Cerebellar nuclear complex (tissue), 1 donor: ENCODE measurements at places on chromosomes 16 and 17.

GRCh38 chr17:75442168-75443103, 14.0 kb upstream of the TMEM94 start:
- DNase-seq: no peak

GRCh38 chr16:73739049-73739769, 557.4 kb upstream of the PSMD7 start:
- no peak for DNase-seq

GRCh38 chr16:66751053-66751302, 431 bp downstream of the DYNC1LI2 start:
- no peak for DNase-seq

DNA sequence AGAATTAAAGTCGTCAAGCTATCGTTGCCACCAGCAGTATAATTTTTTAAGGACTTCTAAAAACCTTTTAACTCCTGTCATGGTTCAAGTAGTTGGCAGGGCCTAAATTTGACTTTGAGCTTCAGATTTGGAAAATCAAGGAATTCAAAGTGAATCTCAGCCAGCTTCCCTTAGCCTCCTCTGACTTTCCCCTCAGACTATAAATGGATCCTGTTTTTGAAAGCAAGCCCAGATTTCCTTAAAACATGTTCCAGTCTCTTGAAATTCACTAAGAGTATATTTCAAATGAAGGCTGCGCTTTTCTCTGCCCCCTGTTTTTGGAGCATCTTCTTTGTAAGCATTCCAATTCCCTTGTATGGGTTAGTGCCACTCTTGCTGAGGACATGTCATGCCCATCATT, 101.8 kb upstream of the CDH8 start:
- DNase-seq: no peak

GRCh38 chr16:66523861-66524354, 26.0 kb downstream of the TK2 start:
- DNase-seq: no peak

GRCh38 chr17:48882272-48882671, 10.3 kb upstream of the ATP5MC1 start:
- no peak for DNase-seq

GRCh38 chr16:26391833-26392232, 674.9 kb upstream of the C16orf82 start:
- no peak for DNase-seq

- no peak for DNase-seq
These were observed 579.7 kb downstream of the CDH13 start for GRCh38 chr16:83206426-83206825.

- no peak for DNase-seq
These were observed 939 bp downstream of the BCL6B start for GRCh38 chr17:7023576-7024401.

DNA sequence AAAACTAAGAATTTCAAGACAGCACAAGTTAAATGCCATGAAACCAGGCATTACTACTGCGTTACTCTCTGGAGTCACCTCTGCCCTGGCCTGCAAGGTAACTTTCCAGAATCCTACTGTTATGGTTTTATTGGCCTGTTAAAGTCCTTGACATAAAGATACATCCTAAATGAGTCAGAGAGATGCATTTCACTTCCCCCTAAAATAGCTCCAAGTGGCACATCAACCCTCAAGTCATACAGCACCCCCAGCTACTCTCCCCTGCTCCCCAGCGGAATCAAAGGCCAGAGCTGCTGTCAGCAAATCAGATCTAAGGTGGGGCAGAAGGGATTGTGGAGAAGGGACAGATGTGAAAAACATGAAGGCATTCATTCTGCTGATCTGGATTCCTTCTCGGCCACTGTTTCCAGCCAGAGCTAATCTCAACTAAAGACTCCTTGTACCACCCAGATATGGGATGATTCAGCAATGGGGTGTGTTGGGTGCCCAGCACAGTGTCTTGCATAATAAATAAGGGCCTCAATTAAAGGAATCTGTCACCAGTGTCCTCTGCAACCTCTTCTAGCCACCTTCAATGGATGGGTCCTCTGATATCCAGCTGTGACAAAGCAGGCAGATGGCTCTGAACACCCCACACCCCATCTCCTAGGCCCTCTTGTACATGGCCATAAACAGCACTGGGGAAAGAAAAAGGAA, 8.5 kb upstream of the CCL1 start:
- DNase-seq: no peak

- no peak for DNase-seq
These were observed 140.6 kb downstream of the CLEC16A start for GRCh38 chr16:11084876-11085485.

DNA sequence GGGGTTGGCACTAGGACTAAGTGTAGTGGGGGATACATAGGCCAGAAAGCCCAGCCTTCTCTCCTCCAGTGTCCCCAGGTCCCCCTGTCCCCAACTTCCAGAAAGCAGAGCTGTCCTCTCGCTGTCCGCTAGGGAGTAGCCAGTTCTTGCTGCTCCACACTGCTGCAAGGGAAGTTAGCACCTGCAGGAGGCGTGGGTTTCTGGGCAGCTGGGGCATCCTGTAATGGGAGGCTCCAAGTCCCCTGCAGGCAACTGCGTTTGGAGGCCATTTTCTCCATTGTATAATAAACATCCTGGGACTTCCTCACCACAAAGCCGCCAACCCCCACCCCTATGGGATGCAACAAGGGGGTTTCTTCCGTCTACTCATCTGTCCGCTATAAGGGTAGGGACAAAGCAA, 1.7 kb downstream of the RPRML start:
- peak; percentile 38 for DNase-seq

- no peak for DNase-seq
These were observed 55.4 kb upstream of the SLC25A19 start for GRCh38 chr17:75344666-75345065.

GRCh38 chr17:78986048-78986648, 6.4 kb upstream of the LGALS3BP start:
- DNase-seq: no peak
